T follicular helper cell (primary cell): ENCODE measurements at places on chromosomes 6 and 20.

DNA sequence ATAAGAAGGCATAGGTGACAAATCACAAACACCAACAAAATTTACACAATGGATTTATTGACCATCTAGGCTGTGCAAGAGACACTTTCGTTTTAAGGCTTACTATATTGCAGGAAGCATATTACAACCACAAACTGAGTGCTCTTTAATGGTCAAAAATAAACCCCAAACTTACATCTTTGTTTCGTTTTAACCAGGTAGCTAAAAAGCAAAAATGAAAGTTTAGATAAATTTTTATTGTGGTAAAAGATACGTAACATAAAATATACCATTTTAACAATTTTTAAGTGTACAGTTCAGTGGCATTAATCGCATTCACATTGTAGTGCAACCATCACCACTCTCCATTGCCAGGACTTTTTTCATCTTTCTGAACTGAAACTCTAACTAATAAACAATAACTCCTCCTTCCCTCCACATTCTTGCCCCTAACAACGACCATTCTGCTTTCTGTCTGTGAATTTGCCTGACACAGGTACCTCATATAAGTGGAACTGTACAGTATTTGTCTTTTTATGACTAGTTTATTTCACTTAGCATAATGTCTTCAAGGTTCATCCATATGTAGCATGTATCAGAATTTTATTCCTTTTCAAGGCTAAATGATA lies 32.3 kb upstream of the DUSP22 start:
- DNase-seq: no peak

DNA sequence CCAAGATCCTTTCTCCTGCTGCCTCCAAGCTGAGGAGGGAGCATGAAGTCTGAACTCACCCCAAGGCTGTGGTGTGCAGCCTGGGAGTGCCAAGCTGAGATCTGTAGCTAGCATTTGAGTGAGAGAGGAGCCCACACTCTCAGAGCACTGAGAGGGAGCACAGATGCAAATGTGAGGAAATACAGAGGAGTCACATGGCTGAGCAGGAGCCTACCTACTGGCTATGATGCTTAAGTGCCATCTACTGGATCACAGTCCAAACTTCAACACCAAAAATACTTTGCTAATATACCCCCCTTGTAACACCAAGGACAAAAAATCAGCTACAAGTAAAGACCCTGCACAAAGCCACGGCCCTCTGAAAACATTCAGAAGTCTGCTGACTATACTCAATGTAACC lies 94.4 kb upstream of the IMPG1 start:
- DNase-seq: no peak

GRCh38 chr6:113209315-113209714 lies 647.8 kb upstream of the MARCKS start:
- DNase-seq: no peak

DNA sequence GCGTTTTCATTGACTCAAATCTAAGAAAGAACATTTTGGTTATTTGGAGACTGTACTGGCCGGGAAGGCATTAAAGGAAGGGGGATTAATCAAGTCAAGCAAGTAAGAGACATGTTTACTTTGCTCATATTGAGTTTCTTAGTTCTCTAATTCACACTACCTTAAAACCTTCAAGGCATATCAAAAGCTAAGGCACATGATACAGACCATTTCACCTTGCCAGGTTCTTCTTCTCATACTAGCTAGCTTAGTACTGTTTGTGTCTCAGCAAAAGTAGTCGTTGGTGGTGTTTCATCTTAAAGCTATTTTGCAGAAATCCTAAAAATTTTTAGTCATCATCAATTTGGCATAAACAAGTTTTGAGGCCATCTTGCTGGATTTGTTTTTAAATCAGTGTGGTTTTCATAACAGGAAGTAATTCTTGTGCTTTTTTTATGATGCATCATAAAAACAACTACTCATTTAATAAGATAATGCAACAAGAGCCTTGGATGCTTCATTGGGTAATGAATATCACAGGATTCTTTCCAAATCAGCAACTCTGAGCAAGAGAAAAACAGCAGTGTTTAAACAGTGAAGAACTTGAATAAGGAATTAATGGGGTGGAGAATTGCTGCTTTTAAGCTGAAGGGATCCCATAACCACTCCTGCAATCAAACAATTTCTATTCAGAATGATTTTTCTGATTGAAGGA lies 425.3 kb downstream of the EPM2A start:
- DNase-seq: no peak

GRCh38 chr20:14434384-14435136 lies 97.1 kb upstream of the FLRT3 start:
- no peak for DNase-seq

GRCh38 chr20:33650111-33650752 lies 11.9 kb upstream of the C20orf144 start:
- no peak for DNase-seq

- no peak for DNase-seq
These were observed 1.3 kb downstream of the CARMIL1 start for GRCh38 chr6:25280344-25281074.

- no peak for DNase-seq
These were observed 579.6 kb downstream of the PTPRT start for GRCh38 chr20:42610070-42610469.

- DNase-seq: no peak
These were observed 264.7 kb downstream of the TMEM242 start for GRCh38 chr6:157058574-157058973.

DNA sequence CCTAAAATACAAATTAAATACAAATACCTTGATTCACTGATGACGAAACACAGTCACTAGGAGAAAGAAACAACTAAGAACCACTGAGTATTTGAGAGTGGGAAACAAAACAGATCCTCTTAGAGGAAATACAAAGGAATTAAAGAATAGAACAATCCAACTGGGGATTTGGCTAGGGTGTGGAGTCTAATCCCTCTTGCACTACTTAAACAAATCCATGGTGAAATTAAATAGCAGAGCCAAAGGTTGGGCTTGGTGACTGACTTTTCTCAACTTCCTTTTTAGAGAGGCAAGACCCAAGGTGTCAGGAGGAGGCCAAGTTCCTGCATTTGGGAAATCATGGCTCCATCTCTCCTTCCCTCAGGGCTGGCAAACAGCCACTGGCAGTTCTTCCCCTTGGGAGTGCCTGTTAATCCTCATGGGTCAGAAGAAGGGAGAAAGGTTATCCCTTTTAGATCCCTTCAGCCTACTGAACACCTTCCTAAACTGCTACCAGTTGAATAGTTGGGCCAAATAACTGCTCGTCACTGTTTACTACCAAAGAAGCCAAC lies 101.2 kb upstream of the TRAF3IP2 start:
- no peak for DNase-seq

- DNase-seq: no peak
These were observed 21.7 kb downstream of the TMC2 start for GRCh38 chr20:2557873-2558580.

GRCh38 chr6:148069256-148069655 lies 273.4 kb upstream of the SASH1 start:
- DNase-seq: no peak

GRCh38 chr6:149425754-149426153 lies 25.7 kb downstream of the SUMO4 start:
- no peak for DNase-seq

DNA sequence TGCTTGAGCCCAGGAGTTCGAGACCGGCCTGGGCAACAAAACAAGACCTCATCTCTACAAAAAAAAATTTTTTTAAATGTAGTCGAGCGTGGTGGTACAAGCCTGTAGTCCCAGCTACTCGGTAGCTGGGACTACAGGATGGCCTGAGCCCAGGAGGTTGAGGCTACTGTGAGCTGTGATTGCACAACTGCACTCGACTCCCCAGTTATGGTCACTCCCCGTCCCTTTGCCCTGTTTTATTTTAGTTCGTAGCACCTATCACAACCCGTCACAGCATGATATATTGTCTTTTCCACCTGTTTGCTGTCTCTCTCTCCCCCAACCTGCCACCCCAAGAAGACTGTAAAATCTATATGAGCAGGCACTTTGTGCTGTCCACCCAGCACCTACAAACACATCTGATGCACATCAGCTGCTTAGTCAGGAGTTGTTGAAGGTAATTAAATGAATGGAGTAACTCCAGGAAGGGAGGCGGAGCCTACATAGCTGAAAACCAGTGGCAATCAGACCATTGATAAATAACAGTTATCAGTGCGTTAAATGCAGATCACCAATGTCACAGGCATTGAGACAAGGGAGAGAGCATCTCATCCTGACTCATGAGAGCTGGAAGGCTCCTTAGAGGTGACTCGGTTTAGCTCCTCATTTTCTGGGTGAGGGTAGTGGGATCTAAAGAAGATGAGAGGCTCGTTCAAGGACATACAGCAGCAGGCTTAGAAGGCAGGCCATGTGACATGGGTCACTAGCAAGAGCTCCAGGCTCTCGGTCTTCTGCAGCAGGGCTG lies 14.4 kb upstream of the XRN2 start:
- DNase-seq: no peak

DNA sequence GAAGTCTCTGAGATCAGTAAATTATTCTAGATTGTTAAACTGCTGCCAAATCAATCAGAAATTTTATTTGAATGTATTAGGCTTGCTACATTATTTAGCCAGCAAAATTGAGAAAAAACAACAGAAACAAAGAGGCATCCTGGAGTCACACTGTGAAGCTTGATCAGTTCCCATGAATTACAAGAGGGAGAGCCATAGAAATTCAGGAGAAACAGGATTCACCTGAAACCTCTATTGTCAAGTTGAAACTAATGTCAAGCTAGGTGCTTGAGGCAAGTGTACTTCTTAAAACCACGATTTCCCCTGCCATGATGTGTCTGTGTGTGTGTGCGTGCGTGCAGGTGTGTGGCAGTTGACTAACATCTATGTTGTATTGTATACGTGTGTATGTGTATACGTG lies 439.1 kb upstream of the NOX3 start:
- DNase-seq: no peak

DNA sequence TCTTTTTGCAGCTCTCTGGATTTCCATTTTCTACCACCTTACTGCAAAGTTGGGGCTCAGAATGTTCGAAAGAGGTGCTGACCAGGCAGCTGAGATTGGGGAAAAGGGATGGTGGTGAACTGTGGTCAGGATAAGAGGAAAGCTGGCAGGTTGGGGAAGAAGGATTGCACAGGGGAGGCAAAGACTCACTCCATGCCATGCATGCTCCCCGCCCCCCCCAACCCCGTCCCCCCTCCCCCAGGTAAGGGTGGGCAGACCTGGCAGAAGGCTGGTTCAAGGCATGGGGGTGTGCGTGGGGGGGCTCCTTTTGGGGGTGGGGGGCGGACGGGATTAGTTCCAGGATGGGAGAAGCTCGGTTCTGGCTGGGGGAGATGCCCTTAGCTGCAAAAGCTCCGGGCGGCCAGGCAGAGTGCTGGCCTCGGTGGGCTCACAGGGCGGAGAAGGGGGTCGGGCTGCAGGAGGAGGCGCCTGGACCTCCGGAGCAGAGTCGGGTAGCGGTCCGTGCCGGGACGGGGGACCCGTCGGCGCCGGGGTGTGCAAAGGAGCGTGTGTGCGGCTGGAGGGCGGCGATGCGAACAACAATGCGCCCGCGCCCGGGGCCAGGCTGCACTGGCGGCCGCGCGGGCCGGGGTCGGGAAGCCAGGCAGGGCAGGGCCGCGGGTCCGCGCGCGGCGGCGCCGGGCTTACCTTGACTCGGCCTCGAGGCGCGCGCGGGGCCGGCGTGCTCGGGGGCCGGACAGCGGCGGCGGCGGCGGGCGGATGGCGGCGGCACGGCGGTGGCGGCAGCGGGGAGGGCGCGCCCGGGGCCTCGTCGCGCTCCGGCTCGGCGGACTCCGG lies 880 bp downstream of the ADNP start:
- DNase-seq: peak; percentile 4

DNA sequence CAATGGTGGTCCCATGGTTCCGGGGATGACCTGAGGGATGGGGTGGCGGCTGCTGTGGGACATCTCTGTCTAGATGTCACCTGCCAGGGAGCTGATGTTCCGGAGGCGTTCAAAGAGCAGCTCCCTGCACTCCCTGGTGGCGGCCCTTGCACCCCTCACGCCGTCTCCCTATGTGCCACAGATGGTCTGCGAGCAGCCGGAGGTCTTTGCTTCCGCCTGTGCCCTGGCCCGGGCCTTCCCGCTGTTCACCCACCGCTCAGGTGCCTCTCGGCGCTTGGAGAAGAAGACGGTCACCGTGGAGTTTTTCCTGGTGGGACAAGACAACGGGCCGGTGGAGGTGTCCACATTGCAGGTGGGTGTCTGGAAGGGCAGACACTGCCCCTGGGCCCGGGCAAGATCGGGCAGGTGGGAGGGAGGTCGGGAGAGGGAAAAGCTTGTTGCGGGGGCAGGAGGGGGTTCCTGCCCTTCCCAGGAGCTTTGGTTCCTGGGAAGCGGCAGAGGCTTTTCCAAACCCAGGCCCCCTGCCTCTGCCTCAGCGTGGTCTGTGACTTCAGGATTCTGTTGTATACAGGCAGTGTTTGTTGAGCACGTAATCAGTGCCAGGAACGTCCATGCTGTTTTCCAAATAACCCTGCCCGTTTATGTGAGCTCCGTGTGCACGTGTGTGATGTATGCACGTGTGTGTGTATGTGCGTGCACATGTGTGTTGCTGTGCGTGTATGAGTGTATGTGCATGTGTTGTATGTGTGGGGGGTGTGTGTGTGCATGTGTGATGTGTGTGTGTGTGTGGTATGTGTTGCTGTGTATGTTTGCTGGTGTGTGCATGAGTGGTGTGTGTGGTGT lies 1.9 kb downstream of the NPEPL1 start:
- DNase-seq: no peak

GRCh38 chr6:110448846-110449540 lies 27.4 kb downstream of the SLC22A16 start:
- no peak for DNase-seq

GRCh38 chr6:89281779-89282246 lies 33.3 kb downstream of the GABRR2 start:
- DNase-seq: no peak

GRCh38 chr6:43964659-43965570 lies 162.3 kb downstream of the MRPL14 start:
- no peak for DNase-seq

DNA sequence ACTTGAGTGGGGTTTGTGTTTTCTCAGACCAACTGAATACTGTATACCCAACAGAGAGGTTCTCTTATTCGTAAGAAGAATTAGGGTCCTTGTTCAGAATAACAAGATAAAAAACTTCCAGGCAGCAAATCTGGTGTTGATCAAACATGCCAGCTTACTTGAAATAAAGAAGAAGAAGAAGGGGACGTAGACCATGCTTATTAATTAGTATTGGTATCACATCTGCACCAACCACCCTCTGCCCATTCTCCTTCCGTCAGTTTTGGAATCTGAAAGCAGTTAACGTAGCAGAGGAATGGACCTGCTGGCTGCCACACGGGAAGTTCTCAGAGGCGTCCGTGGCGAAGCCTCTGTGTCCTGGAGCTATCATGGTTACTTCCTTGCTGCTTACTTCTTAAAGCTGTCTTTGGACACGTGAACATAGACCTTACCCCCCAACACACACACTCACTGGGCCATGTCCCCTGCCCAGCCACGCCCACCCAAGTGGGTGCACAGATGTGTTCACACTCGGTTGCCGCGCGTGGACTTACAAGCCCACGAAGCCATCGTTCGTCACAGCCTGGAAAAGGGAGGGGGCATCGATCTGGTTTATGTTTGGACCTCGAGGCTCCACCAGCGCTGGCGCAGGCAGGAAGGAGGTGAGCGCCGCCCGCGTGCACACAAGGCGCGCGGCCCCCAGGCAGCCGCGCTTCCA lies 4.1 kb upstream of the DLL1 start:
- DNase-seq: no peak
